Naive thymus-derived CD4-positive, alpha-beta T cell (primary cell): ENCODE measurements at places on chromosomes 2 and 18. TPM values are rescaled to one million over a fixed set of nuclear protein-coding genes. Genes with fewer than 3 reads are reported as not detected.

The GALNT3 gene
- polyA plus RNA-seq = not detected

The SNED1 gene
- 1.0 TPM for polyA plus RNA-seq

The EML6 gene
- polyA plus RNA-seq = not detected

The CCL20 gene
- polyA plus RNA-seq = not detected

The ANKRD62 gene
- polyA plus RNA-seq = not detected
